ENCODE measurements at places on chromosomes 5 and 9.

GRCh38 chr5:36070687-36071571, 4.2 kb upstream of the UGT3A2 start:
- no peak for DNase-seq

DNA sequence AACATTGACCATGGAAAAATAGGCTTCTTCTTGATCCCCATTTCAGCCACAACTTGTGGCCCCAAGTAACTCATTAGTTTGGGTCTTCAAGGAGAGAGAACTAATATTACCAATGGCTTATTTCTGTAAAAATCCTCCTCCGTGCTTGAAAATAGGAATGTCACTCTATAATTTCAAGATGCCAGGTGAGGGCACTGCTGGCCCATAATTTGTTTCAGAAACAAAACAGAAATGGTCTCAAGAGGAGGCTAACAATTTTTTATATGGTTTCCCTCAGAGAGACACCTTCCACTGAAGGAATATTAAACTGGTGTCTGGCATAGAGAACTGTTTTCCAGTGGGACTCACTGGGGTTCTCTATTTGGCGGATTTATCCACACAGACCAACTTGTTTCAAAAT, 437.0 kb upstream of the TRPC7 start:
- DNase-seq, result no peak

DNA sequence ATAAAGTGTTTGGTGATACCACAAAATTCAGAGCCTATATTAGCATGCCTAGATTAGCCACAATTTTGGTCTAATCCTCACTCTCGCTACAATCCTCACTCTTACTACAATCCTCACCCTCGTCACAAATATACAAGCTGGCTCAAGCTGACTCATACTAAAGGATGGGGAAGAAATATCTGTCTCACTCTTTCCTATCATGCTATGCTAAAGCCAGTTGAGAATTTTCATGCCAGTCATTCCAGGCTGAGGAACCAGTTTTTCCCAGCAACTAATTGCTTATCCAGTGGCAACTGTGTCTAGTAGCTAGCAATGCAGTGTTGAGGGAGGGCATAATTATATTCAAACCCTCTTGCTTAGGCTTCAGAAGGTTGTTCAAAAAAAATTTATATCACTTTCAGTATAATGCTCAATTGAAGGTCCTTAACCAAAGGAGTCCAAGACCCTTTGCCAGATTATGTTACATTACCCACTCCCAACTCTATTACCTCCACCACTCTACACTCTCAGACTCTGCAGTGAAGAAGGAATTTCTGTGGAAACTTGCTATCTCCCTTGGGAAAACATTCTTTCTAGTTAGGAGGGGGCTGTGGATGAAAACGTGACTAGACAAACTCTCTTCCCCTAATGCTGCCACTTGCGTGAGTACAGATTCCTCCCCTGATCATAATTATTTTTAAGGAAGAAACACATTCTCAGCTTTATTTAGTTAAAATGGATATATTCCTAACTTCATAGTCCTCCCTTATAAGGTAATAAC, 810.3 kb upstream of the ACO1 start:
- no peak for DNase-seq

DNA sequence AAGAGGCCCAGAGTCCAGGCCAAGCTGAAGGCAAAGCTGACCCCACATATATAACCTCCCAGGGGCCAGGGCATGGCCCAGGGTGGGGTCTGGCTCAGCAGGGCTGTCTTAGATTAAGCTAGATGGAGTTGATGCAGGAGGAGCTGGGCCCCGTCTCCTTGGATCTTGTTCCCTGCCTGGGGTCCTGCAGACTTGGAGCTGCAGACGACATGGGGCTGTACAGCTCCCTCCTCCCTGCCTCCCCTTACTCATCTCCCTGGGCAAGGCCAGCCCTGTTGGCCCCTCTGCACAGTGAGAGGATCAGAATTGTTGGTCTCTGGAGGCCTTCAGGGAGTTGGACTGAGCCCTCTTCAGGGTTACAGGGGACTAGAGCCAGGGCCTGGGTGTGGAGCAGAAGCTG, 134.9 kb downstream of the RGS3 start:
- DNase-seq, result no peak

GRCh38 chr9:137138722-137139467, at the start of gene GRIN1:
TSS of gene GRIN1 (plus strand) at chr9:137139154. CDS start at chr9:137139487, 333 bp downstream.
- DNase-seq, result peak; percentile 15

- DNase-seq, result no peak
Observed at GRCh38 chr9:95433096-95433819, 83.5 kb downstream of the PTCH1 start.

DNA sequence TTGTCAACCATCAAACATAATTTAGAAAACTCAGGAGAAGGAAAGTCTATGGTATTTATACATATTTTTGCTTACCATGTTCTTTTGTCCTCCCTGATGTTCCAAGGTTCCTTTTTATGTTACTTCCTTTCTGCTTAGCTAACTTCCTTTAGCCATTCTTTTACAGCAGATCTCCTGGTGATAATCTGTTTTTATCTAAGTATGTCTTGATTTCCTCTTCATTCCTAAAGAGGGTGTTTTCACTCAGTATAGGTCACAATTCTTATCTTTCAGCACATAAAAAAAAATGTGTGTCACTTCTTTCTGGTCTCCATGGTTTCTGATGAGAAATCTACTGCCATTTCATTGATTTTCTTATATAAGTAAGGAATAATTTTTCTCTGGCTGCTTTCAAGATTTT, 384.4 kb upstream of the PDE4D start:
- no peak for DNase-seq

DNA sequence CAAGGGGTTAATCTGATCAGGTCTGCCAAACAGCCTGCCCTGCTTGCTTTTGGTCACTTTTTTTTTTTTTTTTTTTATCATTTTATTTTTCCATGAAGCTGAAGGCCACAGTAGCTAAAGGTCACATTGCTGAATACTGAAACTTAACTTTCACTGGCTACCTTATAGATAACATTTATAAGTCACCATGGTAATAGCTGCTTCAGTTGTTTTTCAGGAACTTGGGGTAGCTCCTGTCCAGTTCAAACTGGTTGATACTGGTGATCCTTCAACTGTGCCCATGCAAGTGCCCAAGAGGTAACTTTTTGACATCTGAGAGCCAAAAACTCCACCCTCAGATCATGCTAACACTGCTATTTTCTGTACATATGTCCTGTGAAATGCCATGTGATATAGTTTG, 68.3 kb upstream of the RGS7BP start:
- no peak for DNase-seq

- no peak for DNase-seq
Observed at GRCh38 chr9:33649463-33649862, 125.4 kb downstream of the ANKRD18B start.

DNA sequence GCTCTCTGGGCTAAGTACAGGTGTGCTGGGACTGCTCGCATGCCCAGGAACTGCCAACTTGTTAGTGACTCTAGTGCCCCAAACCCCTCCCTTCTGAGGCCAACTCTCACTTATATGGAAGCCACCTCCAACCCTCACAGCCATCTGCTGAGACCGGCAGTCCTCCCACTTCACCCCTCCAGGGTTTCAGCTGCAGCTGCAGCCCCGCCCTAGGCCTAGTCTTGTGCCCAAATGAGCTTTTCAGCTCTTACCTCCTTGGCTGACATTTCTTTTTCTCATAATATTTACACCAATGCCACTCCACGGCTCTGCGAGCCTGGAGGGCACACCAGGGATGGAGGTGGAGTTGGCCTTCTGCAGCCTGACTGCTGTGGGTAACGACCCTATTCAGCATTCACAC, 166.6 kb downstream of the ROR2 start:
- DNase-seq, result no peak

DNA sequence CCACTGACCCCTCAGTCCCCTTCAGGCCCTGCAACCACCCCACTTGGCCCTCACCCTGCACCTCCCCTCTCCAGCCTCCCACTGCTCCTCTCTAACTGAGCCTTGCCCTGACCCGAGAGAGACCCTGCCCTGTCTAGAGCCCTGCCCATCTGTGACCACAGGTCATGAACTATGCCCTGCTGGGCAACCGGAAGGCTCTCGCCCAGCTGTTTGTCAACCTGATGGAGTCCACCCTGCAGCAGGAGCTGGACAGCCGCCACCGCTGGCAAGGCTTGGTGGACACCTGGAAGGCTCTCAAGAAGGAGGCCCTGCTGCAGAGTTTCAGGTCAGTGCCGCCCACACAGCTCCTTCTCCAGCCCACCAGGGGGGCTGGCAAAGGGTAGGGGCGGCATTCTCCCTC, 9.4 kb downstream of the CCDC180 start:
- no peak for DNase-seq

DNA sequence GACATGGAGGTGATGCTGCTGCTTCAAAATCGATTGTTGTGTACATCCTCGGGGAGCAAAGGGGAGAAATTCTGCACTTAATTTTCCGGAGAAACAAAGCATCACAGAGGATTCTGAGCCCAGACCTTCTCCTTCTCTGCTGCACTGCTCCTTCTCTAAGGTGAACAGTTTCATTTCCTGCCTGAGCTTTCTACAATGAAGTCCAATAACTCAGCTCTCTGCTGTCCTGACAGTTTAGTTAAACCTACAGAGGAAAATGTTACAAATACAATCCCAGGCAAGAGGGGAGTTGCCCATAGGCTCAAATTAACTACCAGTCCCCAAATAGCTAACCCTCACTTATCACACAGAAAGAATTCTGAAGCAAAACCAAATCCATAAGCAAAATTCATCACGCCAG, 206.3 kb downstream of the EFNA5 start:
- no peak for DNase-seq

DNA sequence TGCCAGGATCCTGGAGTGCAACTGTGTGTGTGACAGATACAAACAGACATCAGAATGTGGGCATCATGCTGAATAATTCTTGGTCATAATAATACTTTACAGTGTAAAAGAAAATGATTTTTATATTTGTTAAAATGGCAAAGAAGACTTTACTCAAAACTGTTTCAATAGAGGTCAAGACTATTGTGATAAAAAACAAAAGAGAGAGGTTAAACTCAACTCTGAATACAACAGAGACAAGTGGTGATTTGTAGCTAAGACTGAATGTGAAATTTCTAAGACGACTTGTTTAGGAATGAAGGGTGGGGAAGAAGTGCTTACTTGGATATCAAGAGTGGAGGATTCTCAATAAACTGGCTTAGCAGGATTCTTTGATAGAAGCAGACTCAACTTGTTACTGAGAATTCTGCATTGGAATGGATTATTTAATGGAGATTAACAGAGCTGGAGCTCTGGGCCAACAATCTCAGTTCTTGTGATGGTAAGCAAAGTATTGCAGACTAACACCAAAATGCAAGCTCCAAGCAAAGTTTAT, 457.4 kb upstream of the CDH18 start:
- no peak for DNase-seq

- no peak for DNase-seq
Observed at GRCh38 chr5:68194386-68194785, 21.2 kb upstream of the PIK3R1 start.

- DNase-seq, result peak; percentile 40
Observed at GRCh38 chr9:126519660-126520420, 93.9 kb upstream of the LMX1B start.

DNA sequence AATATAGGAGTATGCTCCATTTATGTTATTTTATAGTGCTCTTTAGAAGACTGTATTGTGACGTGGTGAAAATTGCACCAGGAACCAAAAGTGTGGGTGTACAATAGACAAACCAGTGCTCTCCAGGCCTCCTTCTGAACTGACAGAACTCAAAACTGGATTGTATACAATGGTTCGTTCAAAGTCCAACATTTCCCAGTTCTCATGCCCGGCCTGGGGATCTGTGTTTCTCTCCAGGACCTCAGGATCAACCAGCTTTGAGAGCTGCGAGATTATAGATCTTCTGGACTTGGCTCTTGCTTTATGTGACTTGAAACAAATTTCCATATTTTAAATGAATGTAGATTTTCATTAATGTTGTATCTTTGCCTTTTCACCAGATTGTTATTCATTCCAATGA, 60.8 kb upstream of the CER1 start:
- DNase-seq, result no peak

- DNase-seq, result no peak
Observed at GRCh38 chr5:75367401-75367800, 30.4 kb downstream of the HMGCR start.

DNA sequence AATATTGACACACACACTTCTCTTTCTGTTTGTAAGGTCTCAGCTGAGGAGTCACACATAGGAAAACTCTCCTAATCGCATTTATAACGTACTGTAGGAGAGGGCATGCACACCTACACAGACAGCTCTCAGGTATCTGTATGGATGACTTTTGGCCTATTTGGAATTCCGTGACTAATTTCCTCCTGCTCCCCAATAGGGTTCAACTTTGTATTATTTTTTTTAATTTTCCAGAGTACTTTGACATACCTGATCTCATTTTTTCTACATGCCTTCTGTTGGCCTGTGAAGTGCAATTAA, 195.9 kb downstream of the ARHGAP26 start:
- DNase-seq, result no peak

DNA sequence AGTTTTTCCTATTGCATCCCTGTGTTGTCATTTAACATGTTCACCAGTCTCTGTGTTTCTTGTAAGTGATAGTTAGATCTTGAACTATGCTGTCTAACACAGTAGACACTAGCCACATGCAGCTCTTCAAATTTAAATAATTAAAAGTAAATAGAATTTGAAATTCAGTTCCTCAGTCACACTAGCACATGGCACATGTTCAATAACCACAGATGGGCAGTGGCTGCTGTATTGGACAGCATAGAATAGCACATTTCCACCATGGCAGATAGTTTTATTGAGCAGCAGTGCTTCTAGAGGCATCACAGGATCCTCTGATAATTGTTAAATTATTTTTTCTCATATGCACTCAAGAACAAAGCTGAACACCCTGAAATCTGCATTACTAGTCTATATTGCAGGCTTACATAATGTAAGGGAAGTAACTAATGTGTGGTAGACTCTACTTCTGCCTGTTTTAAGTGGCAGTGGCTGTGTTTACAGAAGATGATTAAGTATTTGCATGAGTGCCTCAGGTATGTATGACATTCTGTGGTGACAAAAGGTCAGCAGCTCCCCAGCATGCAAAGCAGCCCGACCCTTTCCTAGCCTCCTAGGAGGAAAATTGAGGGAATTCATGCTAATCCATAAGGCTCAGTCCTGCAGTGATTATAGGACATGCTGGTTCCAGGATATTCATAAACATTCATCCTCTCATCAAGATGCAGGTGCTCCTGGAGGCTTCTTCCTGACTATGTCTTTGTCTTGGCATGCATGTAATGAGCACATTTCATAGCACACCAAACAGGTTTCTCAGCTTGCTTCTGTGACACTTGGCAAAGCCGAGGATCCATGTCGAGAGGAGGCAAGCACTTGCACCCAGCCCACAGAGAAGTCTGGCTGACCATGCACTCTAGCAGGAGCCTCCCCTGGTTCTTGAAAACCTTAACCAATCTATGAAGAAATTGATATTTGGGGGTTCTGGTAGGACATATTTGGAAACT, 45.5 kb downstream of the SH3RF2 start:
- no peak for DNase-seq

All from CD4-positive, alpha-beta T cell treated with Interleukin-2 at 100 ng/mL for 4 hours (primary cell).